ENCODE measurements at places on chromosomes 4 and X.

DNA sequence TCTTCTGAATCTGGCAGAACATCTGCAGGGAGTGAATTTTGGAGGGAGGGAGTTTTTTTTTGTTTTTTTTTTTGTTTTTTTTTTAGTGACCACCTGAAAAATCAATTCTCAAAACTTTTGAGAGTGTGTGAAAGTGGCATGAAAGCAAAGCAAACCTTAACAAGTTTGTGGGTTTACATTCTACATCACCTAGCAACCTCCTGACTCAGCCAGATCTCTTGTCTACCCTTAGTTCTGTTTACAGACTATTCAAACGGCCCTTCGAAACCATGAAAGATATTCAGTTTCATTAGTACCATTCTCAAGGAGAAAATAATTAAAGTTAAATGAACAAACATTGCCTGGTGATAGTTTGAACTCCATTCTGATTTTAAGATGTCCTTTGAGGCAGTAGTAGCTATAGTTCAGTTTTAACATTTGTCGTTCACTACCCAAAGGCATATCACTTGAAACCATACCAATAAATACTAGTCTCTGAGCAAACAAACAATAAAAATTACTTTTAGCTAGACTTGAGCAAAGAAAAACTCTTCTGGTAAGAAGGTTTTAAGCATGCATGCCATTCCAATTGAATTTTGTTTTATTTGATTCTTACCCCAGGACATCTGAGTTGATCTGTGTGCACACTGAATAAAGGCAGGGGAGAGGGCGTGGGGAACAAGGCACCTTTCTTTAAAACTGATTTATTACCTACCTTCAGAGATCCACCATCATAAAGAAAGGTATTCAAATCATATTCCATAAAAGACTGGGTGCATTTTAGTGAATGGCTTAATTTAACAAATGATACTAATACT is 137.7 kb downstream of the ARX start:
- no peak for DNase-seq

- no peak for DNase-seq
Measured at GRCh38 chr4:133188433-133189146, 39.5 kb downstream of the PCDH10 start.

DNA sequence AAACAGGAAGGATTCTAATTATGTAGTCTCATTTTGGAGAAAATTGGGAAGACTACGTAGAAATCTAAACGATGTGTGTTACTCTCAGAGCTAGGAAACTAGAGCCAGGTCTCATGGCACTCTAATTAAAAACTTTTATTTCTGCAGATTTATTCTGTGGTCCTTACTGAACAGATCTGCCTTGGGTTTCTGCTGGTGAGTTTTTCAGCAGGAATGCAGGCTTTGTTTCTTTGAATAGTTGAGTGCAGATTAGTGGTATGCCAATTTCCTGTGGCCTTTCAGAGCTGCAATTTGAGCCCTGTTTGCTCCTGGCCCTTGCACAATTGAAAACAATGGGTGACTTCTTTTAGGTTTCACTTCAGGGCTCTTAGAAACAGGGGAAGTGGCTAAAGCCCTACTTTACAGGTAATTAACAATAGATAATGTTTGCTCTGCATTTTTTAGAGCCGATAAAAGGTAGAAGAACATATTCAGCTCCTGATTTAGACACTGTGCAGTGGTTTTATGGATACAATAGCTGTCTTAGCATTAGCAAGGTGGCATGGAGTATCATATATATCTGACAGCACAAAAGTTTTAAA is 21.8 kb downstream of the SPRY1 start:
- DNase-seq: no peak

DNA sequence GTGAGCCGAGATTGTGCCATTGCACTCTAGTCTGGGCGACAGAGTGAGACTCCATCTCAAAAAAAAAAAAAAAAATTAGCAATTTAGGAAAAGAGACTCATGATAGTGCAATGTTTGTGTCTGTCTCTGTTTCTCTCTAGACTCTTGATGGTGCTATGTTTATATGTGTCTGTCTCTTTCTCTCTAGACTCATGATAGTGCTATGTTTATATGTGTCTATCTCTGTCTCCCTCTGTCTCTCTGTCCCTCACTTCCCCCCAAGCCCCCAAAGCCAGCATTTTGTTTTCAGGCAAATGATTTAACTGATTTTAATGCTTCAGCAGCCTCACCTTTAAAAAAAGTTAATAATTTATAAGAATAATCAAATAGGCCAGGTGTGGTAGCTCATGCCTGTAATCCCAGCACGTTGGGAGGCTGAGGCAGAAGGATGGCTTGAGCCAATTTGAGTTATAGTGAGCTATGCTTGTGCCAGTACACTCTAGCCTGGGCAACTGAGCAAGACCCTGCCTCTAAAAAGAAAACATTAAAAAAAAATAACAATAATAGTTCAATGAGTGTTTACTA is 6.9 kb downstream of the MOB1B start:
- no peak for DNase-seq

- no peak for DNase-seq
Measured at GRCh38 chrX:43328358-43328946, 327.6 kb upstream of the MAOA start.

DNA sequence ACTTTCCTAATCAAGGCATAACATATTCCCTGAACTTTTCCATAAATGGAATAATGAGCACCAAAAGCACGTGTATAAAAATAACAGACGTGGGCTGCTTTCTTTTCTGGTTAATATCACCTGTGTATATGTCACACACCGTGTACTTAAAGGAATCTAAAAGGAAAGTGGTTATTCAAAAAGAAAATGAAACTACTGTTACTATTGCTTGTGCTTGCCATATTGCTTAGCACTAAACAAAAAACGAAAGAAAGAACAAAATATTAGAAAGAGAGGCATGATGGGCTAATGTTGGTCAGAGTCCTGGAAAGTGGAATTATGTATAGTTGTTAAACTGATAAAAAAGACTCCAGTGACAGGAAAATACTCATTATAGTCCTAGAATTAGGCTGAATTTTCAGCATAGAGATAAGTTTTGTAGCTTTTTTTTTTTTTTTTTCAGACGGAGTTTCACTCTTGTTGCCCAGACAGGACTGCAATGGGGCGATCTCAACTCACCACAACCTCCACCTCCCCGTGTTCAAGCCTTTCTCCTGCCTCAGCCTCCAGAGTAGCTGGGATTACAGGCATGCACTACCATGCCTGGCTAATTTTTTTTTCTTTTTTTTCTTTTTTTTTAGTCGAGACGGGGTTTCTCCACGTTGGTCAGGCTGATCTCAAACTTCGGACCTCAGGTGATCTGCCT is 123.2 kb downstream of the PABPC4L start:
- DNase-seq: no peak

GRCh38 chr4:47494124-47494430 is 9.0 kb downstream of the ATP10D start:
- no peak for DNase-seq

GRCh38 chr4:184575306-184575705 is 73.9 kb downstream of the CASP3 start:
- no peak for DNase-seq

DNA sequence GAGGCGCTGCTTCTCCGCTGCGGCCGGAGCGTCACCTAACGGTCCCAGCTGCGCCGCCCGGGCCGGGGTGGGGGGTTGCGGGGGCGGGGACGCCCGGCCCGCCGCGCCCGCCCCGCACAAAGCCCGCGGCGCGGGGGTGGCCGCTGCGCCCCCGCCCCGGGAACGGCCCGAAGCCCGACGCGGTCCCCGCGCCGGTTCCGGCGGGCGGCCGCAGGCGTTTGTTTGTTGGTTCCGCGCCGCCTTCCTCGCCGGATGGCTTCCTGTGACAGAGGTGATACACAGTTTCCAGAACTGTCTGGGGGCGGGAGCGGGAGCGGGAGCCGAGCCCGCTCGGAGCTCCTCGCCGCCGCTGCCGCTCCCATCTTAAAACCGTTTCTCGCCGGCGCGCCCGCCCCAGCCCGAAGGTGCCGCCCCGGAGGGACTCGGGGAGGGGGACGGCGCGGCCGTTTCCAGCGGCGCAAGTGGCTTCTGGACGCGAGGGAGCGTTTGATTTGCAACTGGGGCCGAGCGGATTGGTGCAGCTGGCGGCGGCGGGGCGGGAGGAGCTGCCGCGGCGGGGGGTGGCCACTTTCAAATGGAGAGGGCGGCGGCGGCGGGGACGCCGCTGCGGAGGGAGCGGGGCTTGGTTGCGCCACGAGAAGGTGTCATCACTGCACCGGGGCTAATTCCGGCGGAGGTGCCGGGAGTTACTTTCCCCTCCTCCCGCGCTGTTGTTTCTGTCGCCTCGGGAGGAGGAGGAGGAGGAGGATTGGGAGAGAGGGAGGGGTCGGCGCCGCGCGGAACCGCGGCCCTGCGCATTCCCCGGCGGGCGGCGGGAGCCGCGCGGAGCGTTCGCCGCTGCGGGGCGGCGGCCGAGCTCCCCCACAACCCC is 2.3 kb downstream of the JADE1 start:
- DNase-seq: peak; percentile 88

GRCh38 chr4:140755774-140756318 is 339 bp downstream of the TBC1D9 start:
- DNase-seq: no peak

- DNase-seq: no peak
Measured at GRCh38 chrX:114050075-114050796, 533.6 kb upstream of the HTR2C start.

DNA sequence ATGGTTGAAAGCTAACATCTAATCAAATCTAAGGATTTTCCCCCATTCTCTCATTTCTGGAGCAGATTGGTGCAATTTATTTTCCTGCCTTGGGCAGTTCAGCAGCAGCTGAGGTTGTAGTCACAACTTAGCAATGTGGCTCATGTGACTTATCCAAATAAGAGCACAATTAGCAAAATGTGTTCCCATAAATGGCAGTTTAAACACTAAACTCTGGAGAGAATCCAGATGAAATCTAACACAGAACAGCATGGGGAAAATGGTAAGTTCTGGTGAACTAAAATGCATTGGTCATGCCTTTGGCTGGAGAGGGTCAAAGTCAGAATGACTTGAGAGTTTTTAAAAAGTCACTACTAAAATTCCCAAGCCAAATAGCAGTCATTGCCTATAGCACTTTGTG is 422.6 kb upstream of the DIPK2B start:
- no peak for DNase-seq

GRCh38 chr4:187077744-187078401 is 354.2 kb upstream of the FAT1 start:
- no peak for DNase-seq

GRCh38 chr4:131304686-131305085 is 1844.4 kb upstream of the PCDH10 start:
- DNase-seq: no peak

DNA sequence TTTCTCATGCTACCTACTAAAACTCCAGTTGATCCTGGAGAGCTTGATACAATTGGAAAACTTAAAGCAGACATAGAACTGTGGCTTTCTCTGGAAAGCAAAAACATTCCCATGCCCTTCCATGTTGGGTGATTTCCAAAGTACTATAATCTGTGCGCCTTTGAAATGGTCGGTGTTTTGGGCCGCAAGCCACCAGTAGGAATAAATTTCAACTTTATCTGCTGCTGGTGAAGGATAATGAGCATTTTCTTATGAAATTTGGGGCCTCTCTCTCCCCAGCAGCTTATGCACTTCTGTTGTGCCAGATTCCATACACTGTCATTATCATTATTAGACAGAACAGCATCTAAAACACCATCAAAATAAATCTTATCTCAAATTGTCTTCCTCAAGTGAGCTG is 366.7 kb upstream of the RPS6KA3 start:
- no peak for DNase-seq

- DNase-seq: no peak
Measured at GRCh38 chrX:40043895-40044294, 53.9 kb downstream of the BCOR start.

DNA sequence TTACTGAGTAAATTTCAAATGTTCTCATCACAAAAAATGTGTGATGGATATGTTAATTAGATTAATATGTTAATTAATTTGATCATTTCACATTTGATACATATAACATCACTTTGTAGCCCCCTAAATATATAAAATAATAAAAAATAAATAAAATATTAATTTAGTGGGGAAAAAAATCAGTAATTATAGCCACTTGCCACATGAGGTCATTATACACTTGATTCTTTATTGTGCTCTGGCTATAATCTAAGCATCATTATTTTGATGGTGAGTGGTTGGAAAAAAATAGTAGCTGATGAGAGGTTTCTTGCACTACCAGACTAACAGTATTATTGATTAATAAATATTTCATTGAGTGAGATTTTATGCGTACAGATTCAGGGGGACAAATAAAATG is 57.4 kb downstream of the DCK start:
- no peak for DNase-seq

GRCh38 chr4:105197777-105198176 is 51.1 kb downstream of the TET2 start:
- no peak for DNase-seq

- DNase-seq: no peak
Measured at GRCh38 chrX:30513284-30513683, 64.3 kb downstream of the TASL start.

DNA sequence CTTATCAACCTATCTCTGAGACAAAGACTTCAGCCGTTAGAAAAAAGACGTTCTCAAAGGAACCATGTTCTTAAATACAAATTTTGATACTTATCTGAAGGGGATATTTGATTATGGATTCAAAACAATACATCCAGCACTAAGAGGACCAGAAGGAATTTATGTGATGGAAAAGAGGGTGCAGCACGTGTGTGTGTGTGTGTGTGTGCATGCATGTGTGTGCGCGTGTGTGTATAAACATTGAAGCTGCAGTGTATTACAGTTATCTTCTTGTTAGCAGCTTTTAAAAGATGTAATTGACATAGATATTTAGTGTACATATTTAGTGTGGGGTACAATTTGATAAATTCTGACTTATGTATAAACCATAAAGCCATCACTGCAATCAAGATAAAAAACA is 44.9 kb downstream of the ANK2 start:
- DNase-seq: no peak

DNA sequence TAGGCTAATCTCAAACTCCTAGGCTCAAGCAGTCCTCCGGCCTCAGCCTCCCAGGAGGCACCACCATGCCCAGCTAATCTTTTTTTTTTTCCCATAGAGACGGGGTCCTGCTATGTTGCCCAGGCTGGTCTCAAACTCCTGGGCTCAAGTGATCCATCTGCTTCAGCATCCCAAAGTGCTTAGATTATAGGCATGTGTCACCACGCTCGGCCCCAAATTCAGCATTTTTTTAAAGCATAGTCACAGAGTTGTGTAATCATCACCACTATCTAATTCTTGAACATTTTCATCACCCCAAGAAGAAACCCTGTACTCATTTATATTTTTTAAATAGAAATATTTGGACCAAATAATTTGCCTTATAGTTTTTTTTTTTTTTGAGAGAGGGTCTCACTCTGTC is 10.3 kb downstream of the CENPI start:
- DNase-seq: no peak

GRCh38 chr4:152166567-152166966 is 369.3 kb downstream of the FBXW7 start:
- DNase-seq: no peak

GRCh38 chrX:80879916-80880315 is 70.2 kb upstream of the BRWD3 start:
- DNase-seq: no peak

Data from activated CD4-positive, alpha-beta T cell treated with anti-CD3 and anti-CD28 coated beads, Interleukin-2, amount 50 U/mL, for 4 hours (primary cell).